Activated CD8-positive, alpha-beta memory T cell treated with anti-CD3 and anti-CD28 coated beads, Interleukin-2, amount 10 ng/mL, durations not matched to agents 7 days and 5 days (primary cell): ENCODE measurements at places on chromosomes 16 and 17. TPM values are rescaled to one million over a fixed set of nuclear protein-coding genes. Genes with fewer than 3 reads are reported as not detected.

KLHL10 gene
- not detected for total RNA-seq

KRT34 gene
- total RNA-seq, result not detected

DNA sequence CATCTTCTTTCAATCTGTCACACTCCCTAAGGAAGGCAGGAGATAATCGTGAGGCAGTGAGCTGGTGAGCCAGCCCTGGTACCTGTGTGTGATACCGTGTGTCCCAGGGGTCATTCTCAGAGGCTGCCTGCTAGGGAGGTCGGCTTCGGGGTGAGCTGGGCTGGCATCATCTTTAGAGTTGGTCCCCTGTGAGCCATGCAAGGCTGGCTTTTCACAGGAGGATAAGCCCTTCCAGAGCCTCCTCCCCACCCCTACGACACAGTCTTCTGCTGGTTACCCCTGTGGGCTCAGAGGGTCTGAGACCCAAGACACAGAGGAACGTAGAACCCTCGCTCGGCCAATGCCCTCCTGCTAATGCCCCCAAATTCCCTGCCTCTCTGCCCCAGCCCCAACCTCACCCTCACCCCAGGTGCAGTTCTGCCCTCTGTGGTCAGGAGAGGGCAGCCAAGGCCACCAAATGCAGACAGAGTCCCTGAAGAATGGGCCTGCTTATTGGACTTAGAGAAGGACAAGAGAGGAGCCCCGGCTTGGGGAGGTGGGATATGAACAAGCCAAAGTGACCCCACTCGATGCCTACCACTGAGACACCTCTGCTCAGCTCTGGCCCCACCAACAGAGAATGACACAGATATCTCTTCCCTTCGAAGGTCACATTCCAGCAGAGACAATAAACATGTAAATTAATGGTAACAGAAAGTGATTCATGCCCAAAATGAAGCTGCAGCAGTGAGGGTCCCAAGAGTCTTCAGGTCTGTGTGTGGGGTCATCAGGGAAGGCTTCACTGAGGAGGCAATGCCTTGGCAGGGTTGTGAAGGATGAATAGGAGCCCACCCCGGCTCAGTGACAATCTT is 80.8 kb upstream of the CCL1 start:
- no peak for DNase-seq

DNA sequence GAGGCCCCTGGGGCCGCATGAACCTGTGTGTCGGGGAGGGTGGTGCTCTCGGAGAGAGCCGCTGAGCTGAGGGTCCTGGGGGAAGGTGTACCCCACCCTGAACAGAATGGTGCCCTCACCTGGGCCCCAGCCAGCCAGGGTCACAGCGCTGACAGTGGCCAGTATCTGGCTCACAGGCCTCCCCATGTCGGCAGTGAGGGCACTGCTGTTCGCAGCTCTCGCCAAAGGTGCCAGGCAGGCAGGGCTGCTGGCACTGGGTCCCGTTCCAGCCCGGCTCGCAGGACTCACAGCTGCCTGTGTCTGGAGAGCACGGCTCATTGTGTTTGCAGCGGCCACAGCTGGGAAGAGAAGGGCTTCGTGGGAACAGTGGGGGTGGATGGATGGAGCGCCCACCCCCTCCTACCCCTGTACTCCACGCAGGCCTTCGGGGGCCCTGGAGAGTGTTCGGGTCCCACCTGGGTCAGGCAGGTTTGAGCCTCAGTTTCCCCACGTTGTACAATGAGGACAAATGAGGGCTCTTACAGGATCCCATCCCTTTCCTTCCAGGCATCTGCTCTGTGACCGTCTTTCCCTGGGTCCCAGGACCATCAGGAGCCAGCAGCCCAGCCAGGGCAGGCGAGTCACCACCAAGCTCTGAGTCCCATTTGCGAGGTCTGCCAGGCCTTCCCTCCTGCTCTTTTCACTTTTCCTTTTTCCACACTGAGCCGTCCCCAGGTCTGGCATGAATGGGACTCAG is 5.0 kb downstream of the SCARF1 start:
- DNase-seq, result no peak

GRCh38 chr16:56932721-56933619 is 1.0 kb downstream of the HERPUD1 start:
- DNase-seq, result peak; percentile 75

DNA sequence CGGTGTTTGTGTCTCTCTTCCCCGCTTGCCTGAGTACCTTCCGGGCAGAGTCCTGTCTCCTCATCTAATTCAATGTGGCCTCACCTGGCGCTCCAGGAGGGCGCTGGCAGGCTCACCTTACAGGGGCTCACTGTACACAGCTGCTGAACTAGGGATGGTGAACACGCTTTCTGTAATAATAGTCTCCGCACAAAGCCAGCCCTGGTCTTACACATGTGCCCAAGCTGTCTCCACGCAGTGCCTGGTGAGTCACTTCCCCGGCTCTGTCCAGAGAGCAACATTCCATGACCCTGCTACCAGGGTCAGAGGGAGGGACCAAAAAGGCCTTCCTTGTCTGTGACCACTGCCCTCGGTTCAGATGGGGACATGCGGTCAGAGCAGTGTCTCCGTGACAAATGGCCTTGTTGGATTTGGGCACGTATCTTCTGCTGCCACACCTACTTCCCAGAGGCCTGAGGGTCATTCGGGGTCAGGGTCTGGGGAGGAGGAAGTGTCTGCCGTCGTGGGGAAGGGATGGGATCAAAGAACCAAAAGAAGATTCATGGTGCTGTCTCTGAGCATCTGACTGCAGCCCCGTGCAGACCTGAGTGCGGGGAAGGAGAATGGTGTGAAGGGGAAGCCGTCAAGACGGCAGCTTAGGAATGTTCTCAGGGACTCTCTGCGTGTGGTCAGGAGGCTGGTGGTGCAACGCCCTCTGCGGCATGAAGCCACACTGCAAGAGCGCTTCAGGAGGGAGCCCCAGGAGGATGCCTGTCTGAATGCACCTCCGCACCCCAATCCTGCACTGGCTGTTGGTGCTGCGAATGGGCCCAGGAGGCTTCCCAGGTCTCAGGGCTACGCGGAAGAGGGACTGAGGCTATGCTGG is 68.8 kb downstream of the IL21R start:
- no peak for DNase-seq

DNA sequence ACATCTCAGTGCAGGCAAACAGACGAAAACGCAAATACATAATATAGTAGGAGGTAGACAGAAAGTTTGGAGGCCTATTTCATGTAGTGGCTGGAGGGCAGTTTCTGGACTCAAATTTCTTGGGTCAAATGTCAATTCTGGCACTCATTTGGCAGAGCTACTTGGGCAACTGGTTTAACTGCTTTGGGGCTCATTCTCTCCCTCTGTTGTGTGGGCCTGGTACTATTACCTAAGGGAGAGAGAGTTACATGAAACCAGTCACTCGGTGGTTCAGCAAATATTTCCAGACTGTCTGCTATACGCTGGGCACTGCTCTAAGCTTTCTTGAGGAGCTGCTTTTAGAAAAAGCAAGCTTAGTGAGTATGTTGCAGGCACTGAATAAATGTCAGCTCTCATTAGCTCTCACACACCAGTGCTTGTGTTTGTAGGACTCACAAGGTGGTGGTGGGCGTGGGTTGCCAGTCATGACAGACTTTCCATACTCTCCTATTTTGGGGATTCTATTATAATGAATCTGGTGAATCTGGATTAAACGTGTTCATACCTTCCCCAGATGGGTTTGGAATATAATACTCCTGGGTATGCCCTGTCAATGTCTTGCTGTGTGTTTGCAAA is 1.8 kb upstream of the SHISA9 start:
- no peak for DNase-seq
